ENCODE measurements at places on chromosomes 6 and 20. TPM values are rescaled to one million over a fixed set of nuclear protein-coding genes. Genes with fewer than 3 reads are reported as not detected.

GRCh38 chr6:165820934-165821333 lies 157.9 kb upstream of the PDE10A start:
- no peak for DNase-seq

The TRIM31 gene
- total RNA-seq, result 0.62 TPM

- no peak for DNase-seq
Measured at GRCh38 chr6:148385379-148385778, 42.7 kb downstream of the SASH1 start.

- no peak for DNase-seq
Measured at GRCh38 chr6:87837444-87837843, 135.4 kb upstream of the AKIRIN2 start.

The KIF25 gene
- total RNA-seq, result 0.56 TPM

GRCh38 chr20:57329608-57330221 lies at the start of gene SPO11:
Gene SPO11, plus strand, starts transcription at chr20:57329803. Its CDS starts 65 bp downstream, at chr20:57329868.
- DNase-seq, result no peak

- no peak for DNase-seq
Measured at GRCh38 chr6:127343809-127344659, 625 bp upstream of the ECHDC1 start.

DNA sequence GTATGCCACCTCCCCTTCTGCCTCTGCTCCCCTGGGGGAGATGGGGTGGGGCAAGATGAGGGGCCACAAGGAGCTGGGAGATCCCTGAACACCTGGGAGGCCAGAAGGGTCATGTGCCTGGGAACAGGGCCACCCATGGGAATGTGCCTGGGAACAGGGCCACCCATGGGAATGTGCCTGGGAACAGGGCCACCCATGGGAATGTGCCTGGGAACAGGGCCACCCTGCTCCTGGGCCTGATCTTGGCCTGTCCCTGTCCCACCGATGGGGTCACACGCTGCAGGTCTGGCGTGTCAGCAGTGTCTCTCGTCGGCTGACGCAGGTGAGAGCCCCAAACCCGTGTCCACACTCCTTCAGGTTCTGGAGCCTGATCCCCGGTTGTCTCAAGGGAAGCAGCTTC lies 4.4 kb downstream of the RGS19 start:
- no peak for DNase-seq

DNA sequence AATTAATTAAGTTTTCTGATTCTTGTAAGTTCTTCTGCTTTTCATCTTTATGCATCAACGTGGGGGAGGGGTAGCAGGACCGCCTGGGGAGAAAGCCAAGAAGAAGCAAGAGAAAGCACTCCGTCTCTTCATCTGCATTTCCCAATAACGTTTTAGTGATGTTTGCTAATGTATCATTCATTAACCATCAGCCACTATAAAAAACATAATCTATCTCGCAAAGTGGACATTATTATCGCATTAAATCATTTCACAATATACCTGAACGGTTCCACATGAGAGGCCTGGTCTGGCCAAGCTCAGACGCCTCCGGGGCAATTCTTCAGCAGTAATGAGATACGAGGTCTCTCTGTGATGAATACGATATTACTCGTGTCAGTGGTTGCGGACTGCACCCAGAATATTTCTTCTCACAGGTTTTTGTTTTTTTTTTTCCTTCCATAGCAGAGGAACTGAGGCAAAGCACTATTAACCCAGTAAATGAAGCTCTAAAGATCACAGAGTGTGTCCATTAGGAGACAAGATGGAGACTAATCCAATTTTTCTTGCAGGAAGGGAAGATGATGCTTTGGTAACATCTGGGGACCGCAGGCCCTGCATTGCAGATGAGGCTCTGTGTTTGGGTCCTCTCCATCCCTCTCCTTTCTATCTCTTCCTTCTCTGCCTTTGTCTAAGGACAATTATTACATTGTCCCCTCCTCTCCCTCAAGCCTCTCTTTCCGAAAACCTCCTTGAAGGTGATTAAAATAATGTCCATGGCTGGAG lies 156.1 kb downstream of the SLC35B3 start:
- DNase-seq, result no peak

The PNPLA1 gene
- 0.27 TPM for total RNA-seq

DNA sequence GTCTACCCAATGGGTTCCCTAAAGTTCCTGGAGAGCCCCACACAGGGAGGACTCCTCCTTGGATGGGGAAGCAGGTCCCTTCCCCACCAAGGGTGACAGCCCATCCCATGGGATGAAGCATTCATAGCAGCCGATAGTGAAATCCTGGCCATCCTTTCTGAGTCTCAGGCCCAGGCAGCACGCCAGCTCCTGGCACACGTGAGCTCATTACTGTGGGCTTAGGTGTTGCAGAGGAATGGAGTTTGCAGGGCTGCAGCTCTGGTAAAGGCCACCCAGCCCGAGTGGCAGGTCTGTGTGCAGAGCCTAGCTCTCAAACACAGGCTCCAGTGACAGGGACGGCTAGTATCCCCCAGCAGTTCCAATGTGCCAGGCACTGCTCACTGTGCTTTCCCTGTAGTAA lies 31.0 kb downstream of the SIRPA start:
- DNase-seq, result no peak

- DNase-seq, result no peak
Measured at GRCh38 chr6:154414021-154414813, 57.6 kb upstream of the IPCEF1 start.

The CNKSR3 gene
- 9.5 TPM for total RNA-seq

- DNase-seq, result no peak
Measured at GRCh38 chr6:43448916-43449315, 6.4 kb downstream of the DLK2 start.

DNA sequence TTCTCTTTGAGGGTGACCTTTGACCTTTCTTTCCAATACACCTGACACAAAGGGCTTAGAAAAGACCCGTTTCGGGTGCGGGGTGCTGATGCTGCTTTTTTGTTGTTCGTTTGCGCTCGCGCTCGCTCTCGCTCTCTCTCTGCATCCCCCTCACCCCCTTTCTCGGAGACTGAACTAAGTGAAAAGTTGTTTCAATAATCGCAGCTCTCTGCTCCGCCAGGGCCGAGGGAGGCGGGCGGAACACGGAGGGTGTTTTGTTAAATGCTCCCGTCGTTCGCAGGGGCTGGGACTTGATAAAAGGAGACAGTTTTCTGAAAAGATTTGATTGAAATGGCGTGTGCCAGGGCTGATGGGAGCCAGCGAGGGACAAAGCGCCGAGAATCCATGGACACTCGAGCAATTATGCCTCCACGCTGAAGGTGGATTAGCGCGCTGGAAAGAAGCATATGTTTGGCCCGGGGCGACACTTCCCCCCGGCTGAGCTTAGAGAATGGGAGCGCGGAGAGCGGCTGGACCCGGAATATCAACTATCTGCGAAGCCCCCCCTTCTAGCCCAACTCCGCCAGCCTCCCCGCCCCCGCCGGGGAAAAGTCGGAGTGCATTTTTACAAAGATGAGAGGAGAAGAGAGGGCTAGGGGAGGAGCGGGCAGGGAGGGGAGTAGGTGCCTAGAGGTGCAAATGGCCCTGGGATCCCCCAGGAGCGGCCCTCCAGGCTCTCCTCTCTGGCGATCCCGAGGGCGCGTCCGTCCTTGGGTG lies 25.0 kb downstream of the TFAP2A start:
- DNase-seq, result no peak

The HEY2 gene
- total RNA-seq, result 2.8 TPM

The NNAT gene
- total RNA-seq, result 0.83 TPM

DNA sequence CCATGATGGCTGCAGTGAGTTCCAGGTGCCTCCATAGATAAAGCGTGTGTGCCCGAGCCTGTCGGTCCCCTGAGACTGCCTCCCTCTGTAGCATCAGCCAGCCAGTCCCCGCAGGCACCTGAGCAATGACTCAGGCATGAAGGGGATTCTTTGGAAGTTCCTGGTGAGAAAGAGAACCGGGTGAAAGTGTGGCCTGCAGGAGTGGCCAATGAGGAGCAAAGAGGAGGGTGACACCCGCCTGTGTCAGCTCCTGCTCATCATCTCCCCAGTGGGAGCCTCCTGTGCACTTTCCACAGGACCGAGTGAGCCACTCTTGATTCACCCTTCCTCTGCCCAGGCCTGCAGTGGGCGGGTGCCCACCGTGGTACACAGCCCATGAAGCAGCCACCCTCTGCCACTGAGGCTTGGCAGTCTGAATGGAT lies 71.2 kb upstream of the PTPN1 start:
- no peak for DNase-seq

The KCNK17 gene
- 5.5 TPM for total RNA-seq

- no peak for DNase-seq
Measured at GRCh38 chr6:69280858-69281257, 516.0 kb downstream of the LMBRD1 start.

- DNase-seq, result no peak
Measured at GRCh38 chr20:10330071-10330470, 104.0 kb downstream of the MKKS start.

The PTK6 gene
- 4.2 TPM for total RNA-seq

DNA sequence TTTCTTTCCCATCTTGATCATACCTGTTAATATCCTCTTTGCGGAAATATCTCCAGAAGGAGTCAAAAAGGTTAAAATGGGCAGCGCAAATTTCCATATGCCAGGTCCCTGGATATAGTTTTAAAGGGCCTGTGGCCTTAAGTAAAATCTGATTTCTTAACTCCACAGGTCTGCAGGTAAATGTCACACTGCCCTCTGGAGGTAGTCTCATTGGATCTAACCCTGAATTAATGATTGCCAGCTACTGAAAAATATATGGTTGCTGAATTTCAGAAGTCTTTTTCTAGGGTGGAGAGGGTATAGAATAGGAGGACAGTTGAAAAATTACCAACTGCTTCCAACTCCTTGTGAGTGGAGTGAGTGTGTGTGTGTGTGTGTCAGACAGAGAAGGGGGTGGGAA lies 8.5 kb downstream of the MOXD1 start:
- DNase-seq, result no peak

DNA sequence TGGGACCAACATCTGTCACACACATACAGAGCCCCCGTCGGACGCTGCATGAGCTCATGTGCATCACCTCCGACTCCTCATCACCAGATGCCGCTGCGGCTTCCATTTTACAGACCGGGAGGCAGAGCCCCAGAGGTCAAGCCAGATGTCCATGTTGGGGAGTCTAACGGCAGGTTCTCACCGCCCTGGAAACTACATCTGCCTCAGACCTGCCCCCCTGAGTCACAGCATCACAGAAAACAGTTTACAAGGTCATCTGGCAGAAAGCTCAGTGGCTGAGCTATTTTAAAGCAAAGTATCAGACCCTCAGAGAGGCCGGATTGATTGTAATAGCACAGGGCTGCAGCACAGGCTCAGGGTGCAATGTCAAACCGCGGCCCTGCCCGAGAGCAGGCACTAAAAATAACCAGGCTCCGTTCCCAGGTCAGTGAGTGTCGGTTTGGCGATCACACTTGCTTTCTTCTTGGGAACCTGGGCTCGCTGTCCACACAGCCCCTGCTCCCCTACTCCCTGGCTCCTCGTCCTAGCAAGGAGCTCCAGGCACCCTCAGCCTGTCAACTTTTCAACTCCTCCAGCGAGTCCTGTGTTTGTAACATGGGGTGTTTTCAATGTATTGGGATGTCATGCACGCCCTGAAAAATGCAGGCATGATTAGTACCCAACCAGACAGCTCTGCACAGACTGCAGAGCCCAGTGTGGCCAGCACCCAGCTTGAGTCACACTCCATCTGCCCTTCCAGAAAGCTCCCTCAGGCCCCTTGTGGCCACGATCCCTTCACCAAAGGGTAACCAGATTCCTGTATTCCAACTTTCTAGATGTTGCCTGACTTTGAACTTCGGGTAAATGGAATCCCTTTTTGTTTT lies 264.5 kb downstream of the CDH4 start:
- DNase-seq, result no peak

DNA sequence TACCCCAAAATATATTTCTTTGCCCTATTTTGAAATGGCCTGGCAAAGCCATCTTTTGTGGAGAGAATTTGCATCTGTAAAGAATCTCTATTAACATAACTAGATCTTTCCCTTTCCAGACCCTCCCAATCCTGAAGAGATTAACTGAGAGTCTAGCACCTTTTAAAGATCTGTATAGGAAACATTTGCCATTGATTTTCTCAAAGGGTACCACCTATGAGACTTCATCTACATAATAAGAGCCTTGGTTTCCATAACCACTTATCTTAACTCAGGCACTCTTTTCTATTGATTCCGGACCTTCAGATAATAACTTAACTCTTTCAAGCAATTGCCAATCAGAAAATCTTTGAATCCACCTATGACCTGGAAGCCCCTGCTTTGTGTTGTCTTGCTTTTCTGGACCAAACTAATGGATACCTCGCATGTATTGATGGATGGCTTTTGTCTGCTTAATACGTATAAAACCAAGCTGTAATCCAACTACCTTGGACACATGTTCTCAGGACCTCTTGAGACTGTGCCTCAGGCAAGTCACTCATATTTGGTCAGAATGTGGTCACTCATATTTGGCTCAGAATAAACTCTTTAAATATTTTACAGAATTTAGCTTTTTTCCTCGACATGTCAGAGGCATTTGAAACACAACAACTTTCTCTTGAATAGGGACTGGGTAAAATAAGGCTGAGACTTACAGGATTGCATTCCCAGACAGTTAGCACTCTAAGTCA lies 31.4 kb downstream of the SLC22A2 start:
- DNase-seq, result no peak

The METTL24 gene
- total RNA-seq, result 2.8 TPM

- DNase-seq, result no peak
Measured at GRCh38 chr6:25004357-25004756, 68.6 kb upstream of the RIPOR2 start.

DNA sequence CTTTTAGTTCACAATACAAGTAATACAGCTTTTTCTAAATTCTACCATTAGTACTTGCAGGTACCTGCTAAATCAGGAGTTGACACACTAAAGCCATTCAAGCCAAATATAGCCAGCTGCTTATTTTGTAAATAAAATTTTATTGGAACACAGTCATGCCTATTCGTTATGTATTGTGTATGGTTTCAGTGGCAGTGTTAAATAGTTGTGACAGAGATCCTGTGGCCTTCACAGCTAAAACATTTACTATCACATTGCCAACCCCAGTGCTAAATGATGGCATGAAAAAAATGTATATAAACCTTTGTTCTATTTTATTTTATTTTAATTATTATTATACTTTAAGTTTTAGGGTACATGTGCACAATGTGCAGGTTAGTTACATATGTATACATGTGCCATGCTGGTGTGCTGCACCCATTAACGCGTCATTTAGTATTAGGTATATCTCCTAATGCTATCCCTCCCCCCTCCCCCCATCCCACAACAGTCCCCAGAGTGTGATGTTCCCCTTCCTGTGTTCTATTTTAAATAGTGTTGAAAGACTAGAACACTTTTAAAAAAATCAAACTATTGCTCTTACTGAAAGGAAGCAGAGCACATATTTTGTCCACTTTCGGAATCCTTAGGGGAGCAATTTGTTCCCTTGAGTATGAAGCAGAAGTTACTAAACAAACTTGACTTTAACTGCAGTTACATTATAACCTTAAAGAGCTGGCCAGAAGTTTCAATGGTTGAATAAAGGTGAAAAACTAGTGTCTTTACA lies 115.7 kb downstream of the PRIM2 start:
- no peak for DNase-seq

The STK38 gene
- total RNA-seq, result 35.0 TPM

- DNase-seq, result peak; percentile 92
Measured at GRCh38 chr6:29965873-29966601, 23.7 kb downstream of the HLA-A start.

DNA sequence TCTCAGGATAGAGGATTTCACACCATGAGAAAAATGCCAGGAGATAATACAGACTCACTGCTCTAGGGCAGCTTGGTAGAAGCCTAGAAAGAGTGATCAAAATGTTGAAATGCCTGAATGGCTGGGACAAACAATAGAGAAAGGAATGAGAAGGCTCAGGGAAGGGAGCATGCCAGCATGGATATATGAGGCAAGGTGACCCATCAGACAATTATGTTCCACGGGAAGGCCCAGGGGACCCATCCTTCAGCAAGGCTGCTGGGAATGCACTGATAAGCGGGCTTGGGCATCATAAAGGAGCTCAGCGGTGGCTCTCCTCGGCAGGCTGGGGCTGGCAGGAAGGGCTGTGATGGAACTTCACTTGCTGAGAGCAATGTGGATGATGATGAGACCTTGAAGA lies 12.2 kb downstream of the HEBP2 start:
- no peak for DNase-seq
